Osteoblast (primary cell): ENCODE measurements at places on chromosomes 16 and 17. TPM values are rescaled to one million over a fixed set of nuclear protein-coding genes. Genes with fewer than 3 reads are reported as not detected.

Gene PDPK1
- total RNA-seq, result 19.2 and 23.2 TPM in 2 replicates

DNA sequence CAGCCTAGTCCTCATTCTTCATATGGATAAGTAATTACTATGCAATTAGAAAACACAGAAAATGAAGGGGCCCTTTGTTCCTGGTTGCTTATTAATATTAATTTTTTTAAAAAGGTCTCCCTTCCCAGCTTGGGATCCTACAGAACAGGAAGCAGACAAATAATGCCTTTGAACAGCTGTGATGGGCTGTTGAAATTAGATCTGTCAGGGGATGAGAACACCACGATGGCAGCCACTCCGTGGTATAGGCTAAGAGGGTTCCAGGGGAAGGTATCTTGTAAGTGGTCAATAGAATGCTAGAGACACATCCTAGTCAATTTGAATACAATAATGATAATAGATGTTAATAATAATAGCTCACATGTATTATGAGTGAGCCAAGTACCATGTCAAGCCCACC lies 83.1 kb downstream of the CCDC182 start:
- no peak for DNase-seq

GRCh38 chr17:4738136-4739121 lies 1.2 kb upstream of the ZMYND15 start:
- no peak for DNase-seq

DNA sequence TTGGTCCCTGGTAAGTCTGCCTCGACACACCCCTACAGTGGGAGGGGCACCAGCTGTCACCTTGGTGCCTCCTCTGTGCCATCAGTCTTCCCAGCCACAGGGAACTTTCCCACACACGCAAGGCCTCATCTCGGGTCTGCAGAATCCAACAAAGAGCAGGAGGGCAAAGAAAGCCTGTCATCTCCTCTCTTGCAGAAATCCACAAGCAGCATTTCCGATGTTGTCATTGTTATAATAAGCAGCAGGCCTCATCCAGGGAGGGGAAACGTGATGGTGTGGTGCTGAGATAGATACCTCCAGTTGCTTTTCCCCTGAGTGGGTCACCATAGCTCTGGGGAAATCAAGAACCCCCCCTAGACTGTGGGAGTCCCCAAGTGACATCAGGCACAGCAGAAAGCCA lies 110.4 kb downstream of the CMIP start:
- DNase-seq, result no peak

- peak; percentile 70 for DNase-seq
Observed at GRCh38 chr17:56373981-56374833, 219.3 kb upstream of the NOG start.

Gene MYH3
- total RNA-seq, result 0.88 and 1.8 TPM in 2 replicates

Gene TBC1D3L
- total RNA-seq, result 4.0 TPM in 1 of 2 replicates, not detected in the other

DNA sequence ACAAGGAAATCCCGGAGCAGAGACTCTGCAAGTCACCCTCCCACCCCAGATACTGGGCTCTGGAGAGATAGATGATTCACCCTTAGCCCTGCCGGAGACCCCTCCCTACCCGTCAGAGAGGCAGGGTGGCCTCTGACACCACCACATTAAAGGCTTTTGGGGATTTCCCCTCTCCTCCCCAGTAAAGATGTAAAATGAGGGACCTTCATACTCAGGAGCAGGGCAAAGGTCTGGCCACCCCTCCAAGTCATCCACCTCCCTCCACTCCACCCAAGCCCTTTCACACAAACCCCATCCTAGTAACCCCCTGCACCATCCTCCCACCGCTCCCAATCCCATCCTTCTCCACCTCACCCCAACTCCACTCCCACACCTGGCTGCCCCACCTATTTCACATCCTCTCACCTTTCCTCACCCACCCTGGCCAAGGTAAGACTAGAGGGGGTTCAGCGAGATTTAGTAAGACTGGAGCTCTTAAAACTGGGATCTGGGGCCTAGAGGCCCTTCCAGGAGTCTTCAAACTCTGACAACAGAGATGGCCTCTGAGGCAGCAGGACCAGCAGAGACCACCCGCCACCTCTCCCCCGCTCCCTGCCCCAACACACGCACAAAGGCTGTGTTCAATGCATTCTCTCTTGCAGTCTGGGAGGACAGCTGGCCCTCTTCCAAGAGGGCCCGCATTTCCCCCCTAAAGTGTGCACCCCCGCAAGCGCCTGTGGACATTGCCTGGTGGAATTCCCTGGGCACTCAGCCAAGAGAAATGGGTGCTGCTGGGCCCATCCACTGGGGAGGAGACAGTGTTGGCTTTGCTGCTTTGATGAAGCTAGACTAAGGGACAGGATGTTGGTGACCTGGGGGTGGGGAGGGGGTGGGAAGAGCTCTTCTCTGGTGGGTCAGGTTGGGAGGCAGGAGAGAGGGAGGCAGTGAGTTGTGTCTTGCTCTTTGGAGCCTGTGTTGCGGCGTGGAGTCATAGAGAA lies 1.1 kb downstream of the ABAT start:
- DNase-seq, result no peak

GRCh38 chr17:74871356-74872076 lies 1.3 kb downstream of the FDXR start:
- DNase-seq, result no peak
